Stimulated activated CD4-positive, alpha-beta T cell treated with anti-CD3 and anti-CD28 coated beads, TNF-alpha, amount 100 ng/mL, for 1 hour (primary cell): ENCODE measurements at places on chromosomes 11 and 22.

DNA sequence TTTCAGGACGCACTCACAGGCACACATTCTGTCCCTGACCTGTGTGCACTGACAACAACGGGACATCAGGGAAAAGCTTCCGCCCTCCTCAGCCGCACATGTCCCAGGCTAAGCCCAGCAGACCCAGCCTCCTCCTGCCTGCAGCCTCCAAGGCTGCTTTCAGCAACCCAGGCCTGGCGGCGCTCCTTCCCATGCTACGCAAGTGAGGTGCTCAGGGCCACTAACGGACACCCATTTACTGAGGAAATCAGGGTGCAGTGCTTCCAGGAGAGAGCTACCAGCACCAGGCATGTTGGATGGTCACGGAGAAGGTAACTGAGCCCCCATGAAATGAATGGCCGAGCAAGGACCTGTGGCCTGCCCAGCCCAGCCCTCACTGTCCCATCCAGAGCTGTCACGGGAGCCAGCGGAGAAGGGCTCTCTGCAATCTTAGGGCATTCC is 6.9 kb downstream of the MOB2 start:
- no peak for DNase-seq

GRCh38 chr11:2621894-2622293 is 77.9 kb downstream of the KCNQ1OT1 start:
- no peak for DNase-seq

- no peak for DNase-seq
These were observed 734 bp downstream of the C11orf58 start for GRCh38 chr11:16738947-16739815.

GRCh38 chr11:27621405-27622161 is 78.7 kb downstream of the BDNF start:
- no peak for DNase-seq

GRCh38 chr11:104918113-104918824 is 20.0 kb upstream of the CASP12 start:
- DNase-seq: no peak

DNA sequence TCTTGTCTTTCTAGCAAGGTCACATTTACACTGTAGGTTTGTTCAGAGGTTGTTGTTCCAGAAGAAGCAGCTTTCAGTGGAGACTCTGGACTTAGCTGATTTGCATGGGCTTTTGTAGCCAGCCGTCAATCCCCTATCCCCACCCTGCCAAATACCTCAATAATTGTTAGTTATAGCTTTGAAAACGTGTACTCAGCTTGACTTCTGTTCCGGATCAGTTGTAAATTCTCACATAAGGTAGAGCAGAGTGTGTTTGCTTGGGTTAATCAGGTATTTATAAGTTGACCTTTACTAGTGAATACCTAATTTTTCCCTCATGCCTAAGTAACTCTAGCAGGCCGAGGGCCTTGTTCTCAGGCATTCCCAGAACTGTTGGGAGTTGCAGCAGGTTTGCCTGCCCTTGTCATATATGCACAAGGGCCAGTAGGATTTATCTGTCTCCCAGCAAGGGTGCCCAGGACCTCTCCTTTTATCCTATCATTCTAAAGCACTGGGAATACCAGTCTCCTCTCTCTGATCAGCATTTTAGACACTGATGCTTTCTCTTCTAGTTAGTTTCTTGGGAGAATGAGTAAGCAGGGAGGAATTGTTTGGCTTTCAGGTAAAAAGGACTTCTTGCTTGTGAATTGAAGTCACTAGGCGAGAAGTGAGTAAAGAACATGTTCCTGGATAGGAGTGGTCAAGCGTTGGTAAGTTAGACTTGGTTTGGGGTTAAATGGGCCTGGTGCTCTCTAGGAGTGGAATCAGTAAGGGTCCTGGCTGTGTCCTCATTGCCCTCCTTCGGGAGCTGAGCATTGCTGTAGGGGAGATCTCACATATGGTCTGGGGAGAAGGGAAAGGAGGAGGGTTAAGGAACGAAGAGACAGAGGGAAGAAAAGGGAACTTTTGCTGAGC is 22.1 kb downstream of the STIM1 start:
- DNase-seq: no peak

DNA sequence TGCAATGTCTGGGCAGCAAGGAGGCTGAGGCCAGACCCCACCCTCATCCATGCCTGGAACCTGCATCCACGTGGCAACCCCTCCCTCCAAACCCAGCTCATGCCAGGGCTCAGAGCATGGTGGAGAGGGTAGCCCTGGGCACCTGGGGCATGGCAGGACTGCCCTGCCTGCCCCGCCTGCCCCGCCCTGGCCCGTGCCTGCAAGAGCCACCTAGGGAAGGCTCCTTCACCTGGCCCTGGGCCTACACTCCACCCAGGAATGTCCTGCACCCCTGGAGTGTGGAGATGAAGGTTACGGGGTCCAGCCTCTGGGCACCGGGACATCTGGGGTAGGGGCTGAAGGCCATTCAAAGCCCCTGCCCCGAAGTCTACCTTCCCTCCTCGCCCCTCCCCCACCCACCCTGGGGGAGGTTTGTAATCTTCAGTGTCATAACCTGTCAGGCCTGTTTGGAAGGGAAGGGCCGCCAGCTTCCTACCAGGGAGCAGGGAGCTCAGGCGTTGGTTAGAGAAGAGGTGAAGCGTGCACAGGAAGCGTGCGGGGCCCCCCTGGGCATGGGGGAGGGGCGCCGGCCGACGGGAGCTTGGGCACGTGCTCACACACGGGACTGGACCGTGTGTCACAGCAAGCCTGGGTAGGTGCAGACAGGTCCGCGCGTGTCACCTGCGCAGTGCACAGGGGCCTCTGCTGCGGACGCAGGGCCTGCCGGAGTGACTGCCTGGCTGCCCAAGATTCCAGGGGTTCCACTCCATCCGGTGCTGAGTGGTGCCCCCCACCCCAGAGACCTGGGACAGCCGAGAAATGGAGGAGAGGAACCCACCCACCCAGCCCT is 30.7 kb upstream of the TH start:
- DNase-seq: no peak

DNA sequence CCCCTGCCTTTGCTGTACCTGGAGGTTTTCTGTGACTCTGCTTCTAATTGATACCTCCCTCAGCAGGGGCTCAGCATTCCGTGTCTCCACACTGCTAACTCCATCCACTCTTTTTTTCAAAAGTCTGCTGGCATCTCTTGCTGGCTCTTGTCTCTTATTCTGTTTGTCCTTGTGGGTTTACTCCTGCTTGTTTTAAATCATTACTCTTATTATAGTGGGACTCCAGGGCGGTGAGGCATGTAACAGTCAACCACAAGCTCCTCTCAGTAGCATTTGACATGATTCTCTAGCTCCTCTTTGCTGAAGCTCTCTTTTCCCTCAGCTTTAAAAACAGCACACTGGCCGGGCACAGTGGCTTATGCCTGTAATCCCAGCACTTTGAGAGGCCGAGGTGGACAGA is 260.2 kb upstream of the NARS2 start:
- no peak for DNase-seq

DNA sequence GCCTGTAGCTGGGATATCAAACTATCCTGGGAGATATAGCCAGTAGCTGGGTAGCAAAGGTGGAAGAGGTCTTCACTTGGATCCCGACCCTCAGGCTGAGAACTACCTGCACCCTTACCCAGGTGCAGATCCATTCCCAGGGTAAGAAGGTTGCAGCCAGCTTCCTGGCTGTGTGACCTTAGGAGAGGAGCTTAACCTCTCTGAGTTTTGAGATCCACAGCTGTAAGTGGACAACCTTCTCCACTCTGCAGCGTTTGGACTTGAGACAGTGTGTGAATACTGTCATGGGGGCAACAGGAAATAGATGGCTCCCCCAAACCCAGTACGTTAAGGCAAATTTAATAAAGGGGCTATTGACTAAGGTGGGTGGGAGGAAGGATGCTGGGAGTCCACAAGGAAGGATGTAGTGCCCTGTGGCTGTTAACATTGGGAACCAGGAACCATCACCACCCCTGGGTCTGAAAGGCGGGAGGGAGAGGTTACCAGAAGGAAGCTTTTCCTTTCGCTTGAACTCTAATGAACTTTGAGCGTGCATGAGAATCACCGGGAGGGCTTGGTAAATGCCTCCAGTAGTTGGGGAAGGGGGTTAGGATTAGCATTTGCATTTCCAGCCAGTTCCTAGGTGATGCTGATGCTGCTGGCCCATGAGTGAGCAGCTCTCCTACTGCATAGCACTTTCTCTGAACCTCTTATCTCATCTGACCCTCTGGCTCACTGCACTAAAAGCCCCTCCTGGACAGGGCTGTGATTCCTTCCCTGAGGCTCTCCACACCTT is 24.4 kb downstream of the SGSM1 start:
- no peak for DNase-seq

DNA sequence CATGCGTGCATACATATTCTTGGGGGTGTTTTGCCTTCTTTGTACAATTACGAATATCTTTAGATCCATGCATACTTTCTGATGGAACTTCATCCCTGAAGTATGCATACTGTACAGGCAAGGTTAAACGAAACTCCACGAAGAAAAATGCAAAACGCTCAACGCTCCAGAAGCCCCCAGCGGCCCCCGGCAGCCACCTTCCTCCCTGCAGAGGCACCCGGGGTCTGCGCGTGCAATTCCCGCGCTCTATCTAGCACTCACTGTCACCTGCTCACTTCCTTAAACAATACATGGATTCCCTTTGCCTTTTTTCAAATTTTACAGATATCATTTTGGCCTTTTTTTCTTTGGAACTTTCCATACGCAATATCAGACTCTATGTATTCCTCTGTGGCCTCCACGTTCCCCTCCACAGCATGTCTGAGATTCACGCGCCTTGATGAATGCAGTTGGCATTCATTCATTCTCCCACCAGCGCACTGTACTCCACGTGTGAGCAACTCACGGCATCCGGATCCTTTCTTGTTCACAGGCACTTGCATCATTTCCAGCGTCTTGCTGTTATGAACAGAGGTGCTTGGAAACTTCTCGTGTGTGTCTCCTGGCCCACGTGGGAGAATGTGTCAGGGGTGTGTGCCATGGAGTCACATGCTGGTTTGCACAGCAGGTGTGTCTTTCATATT is 214.3 kb downstream of the CTTN start:
- no peak for DNase-seq

GRCh38 chr11:44634401-44635281 is 69.2 kb downstream of the CD82 start:
- DNase-seq: no peak

DNA sequence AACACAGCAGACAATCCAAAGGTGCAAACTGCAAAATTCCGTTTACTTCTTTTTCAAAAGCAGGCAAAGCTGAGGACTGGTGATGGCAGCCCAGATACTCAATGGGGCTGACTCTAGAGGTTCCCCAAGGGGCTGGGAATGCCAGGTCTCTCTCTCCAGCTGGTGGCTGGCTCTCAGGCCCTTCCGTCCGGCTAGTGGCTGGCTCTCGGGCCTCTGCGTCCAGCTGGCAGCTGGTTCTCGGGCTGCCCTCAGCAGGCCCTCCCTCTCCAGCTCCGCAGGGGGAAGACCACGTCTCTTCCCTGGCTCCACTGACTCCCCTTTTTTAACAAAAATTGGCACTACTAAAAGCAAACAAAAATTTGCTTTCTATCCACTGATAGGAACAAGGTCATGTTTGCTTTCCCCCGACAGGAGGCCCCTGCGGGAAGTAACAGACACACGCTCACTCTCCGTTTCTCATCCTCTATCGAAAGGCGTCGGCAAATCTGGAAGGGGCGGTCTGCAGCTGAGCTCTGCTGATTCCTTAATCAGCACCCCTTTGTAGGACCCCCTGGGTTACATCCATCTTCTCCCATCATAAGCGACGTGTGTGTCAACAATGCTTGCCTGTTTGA is 381.4 kb downstream of the BRD1 start:
- DNase-seq: no peak

DNA sequence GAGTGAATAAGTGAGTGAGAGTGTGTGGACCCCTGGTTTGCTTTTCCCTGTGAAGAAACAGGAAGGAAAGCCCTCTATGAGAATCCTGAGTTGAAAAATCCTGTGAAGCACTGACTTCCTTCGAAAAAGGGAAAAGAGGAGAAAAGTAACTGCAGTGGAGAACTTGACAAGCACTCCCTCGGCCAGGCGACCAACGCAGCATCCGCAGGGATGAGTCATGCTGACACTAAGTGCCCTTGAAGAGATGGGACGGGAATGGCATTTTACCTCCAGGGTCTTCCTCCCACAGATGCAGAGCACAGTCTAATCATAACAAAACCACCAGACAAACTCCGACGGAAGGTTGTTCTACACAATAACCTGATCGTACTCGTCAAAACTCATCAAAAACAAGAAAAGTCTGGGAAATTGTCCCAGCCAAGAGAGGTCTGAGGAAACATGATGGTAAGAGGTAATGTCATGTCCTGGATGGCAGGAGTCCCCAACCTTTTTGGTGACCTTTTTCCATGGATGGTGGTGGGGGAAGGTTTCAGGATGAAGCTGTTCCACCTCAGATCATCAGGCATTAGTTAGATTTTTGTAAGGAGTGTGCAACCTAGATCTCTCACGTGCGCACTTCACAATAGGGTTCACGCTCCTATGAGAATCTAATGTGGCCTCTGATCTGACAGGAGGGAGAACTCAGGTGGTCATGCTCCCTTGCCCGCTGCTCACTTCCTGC is 132.2 kb upstream of the B3GAT1 start:
- no peak for DNase-seq

GRCh38 chr22:22103078-22103875 is 120.7 kb upstream of the TOP3B start:
- no peak for DNase-seq

GRCh38 chr11:17343907-17344306 is 7.7 kb upstream of the NCR3LG1 start:
- DNase-seq: no peak

- DNase-seq: no peak
These were observed 11.1 kb downstream of the SPTBN2 start for GRCh38 chr11:66717925-66718319.

DNA sequence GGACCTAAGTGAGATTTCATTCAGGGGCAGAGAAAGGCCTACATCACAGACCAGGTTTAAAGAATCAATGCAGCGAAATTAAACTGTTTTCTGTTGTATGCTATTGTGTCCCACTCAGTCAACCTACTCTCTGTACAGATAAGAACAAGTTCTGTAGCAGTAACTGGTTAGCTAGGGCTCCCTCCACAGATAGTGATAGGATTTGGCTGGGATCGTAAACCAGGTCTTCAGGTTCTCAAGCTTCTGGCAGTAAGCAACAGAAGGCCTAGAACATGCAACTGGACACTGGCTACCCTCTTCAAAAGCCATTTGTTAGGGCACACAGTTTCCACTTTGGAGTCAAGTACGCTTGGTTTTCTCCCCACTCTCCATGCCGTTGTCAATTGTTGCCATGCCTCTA is 69.2 kb downstream of the GDPD4 start:
- DNase-seq: no peak

- DNase-seq: no peak
These were observed 37.8 kb downstream of the SCGB1A1 start for GRCh38 chr11:62456630-62457029.

DNA sequence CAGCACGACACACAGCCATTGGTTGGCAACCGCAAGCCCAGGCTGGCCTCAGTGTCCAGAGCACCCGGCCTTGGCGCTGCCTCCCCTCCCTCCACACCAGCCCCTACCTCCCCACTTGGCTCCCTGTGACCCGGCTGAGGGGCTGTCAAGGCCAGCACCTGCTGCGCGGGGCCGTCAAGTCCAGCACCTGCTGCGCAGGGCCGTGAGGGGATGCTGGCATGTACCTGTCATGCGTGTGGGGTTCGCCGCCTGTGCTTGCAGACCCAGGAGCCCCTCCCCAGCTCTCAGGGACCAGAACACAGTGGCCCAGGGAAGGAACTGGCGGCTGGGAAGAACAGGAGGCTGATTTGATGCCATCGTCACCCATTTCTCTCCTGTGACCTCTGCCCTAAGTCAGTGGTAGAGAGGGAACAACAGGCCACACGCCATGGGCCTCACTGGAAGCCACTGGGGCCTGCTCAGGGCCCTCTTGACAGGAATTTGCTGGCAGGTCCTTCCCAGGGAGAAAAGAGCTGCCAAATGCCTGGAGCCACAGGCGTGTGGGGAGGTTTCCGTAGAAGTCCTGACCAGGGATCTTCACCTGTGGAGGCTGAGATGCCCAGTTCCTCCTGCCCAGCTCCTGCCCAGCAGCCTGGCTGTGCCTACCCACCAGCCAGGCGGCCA is 37.6 kb downstream of the TBX1 start:
- DNase-seq: no peak
